ENCODE measurements at places on chromosomes 3 and 15.

DNA sequence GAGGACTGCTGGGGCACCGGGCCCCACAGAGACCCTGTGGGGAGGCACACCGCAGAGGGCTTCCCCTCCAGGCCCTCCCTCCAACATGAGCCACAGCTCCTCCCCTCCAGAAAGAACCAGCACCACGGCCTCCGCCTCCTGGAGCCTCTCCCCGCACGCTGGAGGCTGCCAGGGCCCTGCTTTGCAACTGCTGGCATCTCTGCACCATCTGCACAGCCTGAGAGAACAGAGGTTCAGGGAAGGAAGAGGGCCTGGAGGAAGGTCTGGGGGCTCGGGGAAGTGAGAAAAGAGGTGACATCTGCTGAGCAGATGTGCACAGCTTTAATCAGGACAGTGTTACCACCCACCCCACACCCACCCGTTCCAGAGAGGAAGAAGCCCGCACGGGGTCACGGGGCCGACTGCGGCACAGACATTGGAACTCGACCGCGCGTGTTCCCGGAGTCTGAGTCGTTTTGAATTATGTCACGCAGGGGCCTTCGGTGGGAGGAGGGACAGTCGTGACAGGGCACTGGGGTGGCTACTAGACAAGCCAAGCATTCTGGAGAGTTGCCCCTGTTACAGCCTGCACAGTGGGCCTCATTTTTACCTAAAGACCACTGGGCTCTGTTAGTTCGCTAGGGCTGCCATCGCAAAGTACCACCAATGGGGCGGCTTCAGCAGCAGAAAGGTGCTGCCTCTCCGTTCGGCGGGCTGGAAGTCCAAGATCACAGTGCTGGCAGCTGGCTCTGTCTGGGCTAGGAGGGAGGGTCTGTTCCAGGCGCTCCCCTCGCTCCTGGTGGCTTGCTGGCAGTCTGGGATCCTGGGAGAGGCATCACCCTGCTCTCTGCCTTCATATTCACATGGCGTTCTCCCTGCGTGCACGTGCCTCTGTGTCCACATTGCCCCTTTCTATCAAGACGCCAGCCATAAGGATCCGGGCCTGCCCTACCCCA is 194.8 kb downstream of the XXYLT1 start:
- no peak for DNase-seq

GRCh38 chr3:169162107-169162506 is 501.4 kb downstream of the MECOM start:
- no peak for DNase-seq

DNA sequence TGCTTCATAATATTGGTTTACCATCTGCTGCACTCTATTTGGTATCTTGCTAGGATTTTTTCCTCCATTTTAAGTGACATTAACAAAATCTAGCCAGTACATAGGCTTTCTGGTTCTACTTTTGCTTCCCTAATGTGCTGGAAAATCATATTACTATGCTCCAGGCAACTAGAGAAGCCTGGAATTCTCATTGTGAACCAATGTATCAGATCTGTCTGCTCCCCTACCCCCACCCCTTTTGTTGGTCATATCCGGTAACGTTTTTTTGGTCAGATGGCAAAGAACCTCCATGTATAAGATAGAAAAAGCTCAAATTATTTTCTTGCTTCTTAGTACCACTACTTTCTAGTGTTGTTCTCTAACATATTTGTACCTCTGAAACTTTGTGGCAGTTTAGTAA is 17.1 kb downstream of the MAP2K5 start:
- no peak for DNase-seq

DNA sequence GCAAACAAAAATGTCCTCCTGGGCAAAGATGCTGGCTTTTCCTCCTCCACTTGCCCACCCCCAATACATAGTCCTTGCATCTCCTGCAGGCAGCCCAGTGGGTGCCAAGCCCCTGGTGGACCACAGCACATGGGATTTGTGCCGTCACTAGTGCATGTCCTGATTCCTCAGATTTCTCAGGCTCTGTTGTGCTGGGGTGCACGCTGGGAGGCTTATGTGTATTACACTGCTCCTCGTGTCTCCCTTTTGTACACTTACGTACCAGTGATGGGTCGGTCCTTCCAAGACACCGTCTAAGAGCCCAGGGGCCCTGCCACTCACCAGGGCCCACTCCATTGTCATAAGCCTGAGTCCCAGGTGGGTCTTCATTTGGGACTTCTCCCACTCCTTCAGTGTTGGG is 70.1 kb downstream of the PLXNA1 start:
- no peak for DNase-seq

DNA sequence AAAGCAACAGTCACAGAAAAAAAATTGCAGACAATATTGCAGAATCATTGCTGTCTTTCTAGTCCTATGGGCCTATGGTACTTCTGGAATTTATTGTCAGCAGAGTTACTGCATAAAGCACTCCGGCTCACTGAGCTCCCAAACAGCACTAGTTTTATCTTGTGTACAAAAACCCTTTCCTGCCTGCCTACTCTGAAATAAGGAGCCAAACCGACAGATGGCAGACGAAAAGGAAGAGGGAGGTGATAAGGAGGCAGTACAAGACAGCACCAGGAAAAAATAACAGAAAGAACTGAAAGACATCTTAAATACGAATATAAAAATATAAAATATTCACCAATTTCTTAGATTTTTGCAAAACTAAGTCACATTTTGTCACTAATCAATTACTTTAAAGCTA is 15.6 kb downstream of the HERC1 start:
- DNase-seq = no peak

DNA sequence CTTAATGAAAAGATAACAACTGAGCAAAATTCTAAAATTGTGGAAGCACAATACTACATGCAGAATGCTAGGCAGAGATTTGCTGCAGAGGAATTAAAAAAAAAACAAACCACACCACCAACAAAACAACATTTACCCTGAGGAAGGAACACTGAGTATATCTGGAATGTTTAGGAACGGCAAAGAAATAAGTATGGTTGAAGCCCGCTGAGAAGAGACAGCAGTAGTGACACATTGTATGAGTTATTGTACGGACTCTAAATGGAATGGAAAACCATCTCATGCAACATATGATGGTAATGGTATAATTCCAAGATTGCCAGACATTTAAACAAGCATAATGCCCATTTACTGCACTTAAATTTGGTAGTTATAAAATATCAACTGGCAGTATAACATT is 568.2 kb upstream of the CCDC54 start:
- no peak for DNase-seq

- no peak for DNase-seq
Measured at GRCh38 chr15:77915261-77915960, 162.1 kb downstream of the TBC1D2B start.

DNA sequence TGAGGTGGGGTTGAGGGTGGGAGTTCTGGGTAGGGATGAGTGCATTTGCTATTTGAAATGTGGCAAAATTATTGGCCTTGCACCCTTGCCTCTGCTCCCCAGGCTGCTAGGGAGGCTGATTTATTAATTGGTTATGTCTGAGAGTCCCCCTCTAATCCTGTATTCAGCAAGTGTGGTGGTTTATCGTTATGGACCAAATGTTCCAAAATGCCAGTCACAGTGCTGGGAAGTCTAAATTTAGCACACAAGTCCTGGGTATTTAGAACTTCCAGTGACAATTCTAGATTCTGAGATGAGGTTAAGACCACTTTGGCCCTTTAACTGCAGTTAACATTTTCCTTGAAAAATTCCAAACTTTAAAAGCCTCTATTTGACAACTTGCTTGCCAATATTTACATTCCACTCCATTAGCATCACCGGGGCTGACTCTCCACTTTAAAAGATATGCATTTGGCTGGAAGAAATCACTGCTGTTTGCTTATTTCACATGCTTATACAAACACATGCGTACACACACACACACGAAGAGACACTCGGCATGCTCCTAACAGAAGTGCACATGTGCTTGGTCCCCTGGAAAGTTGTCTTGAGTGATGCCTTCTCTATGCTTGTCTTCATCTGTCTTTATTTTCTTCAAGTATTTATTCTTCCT is 247.7 kb downstream of the IL20RB start:
- no peak for DNase-seq

DNA sequence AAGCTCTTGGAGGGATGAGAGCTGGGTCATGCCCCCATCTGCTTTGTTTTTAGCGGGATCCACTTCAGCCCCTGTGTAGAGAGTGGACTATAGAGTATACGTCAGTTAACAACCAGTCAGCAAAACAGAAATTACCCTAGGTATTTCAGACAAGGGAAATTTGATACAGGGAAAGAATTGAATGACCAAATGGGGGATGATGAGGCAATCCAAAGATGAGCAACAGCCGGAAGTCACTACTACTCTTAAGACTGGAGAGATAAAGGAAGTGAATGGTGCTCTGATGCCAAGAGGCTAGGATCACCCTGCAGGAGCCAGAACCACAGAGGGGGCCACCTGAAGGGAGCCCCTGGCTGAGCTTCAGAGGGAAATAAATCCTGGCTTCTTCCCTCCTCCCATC is 1.7 kb upstream of the GPR62 start:
- no peak for DNase-seq

GRCh38 chr15:87713475-87713879 is 543.1 kb downstream of the NTRK3 start:
- no peak for DNase-seq

- DNase-seq = no peak
Measured at GRCh38 chr3:158769549-158769948, 32.3 kb upstream of the MFSD1 start.

DNA sequence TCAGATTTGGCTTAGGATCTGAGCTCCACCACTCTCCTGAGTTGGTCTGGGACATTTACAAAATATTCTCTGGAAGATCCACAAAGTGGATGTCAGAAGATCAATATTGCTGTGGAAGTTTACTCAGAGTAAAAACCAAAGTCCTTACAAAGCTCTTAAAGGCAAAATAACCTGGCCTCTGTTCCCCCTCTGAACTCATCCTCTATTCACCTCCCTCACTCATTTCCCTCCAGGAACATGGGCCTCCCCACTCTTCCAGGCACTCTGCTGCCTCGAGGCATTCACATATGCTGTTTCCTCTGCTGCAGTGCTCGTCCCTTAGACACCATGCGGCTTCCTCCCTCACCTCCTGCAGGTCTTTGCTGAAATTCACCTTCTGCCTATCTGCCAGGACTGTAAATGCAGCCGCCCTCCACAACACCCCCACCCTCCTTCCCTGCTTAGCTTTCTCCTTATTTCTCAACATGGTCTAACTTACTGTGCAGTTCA is 19.1 kb upstream of the CCDC174 start:
- no peak for DNase-seq

DNA sequence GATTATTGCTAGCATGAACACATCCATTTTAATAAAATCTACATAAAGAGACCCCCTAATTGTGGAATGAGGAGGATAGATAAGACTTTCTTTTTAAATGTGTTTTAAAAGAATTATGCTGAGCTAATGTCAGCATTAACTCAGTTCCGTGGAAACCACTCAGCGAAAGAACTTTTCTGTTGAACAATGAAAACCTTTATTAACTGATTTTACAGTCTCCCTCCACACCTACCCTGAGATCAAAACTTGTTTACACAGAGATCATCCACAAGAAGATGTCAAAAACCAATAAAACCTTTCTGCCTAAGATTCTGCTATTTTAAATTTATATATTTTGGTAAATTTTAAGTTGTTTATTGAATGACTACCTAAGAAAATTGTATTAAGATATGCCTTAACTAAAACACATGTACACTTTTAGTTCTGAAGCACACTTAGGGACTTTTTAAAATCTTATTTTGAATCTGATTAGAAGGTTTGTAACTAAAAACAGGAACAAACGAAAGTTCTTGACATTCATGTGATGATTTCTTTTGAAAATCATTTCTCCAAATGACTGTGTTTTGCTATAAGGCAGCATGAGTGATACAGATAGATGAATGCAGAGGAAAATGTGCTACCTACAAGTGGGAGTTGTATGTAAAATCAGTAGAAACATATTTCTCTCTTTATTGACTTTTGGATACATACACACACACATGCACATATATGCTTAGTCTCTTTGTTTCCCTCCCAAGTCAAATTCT is 369.0 kb downstream of the UNC13C start:
- DNase-seq = no peak

DNA sequence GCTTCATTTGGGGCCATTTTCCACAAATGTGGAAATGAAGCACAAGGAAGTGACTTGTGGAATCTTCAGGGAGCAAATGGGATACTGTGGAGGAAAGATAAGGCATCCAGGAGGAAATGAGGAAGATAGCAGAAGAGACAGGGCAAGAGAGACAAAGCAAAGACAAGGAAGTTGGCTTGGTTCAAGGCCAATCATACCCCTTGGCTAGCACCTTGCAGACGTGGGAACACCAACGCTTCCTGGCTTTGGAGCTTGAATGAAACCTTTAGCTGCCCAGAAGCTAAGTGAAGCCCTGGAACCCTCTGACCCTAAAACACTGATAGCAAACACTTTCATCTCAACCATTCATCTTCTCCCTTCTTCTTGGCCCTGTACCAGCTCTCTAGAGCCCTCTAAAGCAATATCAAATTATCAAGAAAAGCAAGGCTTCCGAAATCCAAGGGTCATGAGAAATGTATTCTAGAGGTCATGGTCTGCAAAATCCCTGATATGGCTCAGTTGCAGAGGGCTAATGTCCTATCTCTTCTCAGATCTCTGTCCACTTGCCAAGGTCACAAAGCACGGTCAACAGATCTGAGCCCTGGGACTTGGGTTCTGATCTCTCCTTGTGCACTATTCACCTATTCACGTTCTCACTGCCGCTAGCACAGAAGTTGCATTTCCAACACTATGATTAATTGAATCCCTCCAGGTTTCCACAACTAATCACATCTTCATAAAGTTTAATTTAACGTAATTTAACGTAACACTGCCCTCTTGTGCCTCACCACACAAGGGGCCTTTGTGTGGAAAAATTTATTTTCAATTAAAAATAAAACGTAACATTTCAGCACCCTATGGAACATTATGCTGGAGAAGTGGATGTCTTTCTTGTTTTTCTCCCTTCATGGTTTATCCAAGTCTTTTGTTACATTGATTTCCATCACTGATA is 557.6 kb upstream of the ADAMTS9 start:
- no peak for DNase-seq

DNA sequence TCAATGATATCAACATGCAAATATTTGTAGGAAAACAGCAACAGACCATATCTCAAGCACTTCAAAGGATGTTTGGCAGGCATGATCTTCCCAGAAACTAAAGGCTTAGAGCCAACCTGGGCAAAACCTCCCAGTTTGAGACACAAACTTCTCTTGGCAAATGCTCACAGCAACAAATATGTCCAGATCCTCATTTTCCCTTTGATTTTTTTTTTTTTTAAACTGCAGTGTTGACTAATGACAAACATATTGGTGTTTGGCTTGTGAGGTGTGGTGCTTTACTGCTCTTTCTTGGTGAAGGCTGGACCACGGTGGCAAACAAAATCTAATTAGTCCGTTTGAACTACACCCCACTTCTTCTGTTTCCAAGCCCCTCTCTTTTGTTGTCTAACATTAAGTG is 87.2 kb downstream of the EBLN2 start:
- no peak for DNase-seq

DNA sequence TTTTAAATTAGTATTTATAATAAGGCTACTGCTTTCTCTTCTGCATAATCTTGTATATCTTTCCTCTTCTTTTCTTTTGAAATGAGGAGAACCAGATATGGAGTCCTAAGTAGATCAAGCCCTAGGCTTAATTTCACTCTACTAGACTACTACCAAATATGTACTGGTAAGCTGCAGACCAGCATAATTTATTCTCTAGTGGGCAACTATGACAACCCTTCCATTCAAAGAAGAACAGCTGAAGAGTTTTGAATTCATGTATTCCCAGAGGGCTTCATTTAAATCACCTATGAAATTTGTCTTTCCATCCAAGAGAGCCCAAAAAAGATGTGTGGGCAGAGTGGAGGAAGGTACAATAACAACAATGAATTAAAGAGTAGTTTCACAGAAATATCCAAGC is 10.0 kb downstream of the RAD18 start:
- DNase-seq = no peak

Measured in activated T-helper 1 cell treated with Interleukin-2 at 50 U/mL for 16 hours (primary cell).